ENCODE measurements at places on chromosomes 12 and 14. TPM values are rescaled to one million over a fixed set of nuclear protein-coding genes. Genes with fewer than 3 reads are reported as not detected.

GRCh38 chr12:130577351-130577750 lies 138.7 kb downstream of the RIMBP2 start:
- no peak for DNase-seq

Gene SMOC1
- total RNA-seq = not detected

GRCh38 chr12:101299346-101299745 lies 19.4 kb downstream of the UTP20 start:
- DNase-seq = no peak

- DNase-seq = no peak
Observed at GRCh38 chr12:112025808-112026375, 12.7 kb downstream of the ERP29 start.

DNA sequence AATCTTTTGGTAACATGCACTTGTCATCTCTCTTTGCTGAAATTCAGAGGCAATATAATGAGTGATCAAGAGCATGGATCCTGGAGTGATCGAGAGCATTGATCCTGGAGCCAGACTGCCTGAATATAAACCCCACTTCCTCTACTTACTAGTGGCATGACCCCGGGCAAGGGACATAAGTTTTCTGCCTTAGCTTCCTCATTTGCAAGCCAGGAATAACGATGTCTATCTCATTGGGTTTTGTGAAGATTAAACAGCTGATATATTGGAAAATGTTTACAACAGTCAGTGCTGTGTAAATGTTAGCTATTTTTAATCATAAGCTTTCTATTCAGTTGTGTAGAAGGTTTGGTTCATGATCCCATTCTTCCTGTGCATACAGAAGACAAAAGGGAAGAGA lies 2.4 kb upstream of the CSRNP2 start:
- DNase-seq = no peak

Gene CCDC184
- not detected for total RNA-seq

GRCh38 chr12:105982022-105982421 lies 156.7 kb downstream of the NUAK1 start:
- DNase-seq = no peak

Gene KCNK13
- not detected for total RNA-seq

GRCh38 chr12:2108975-2109671 lies 56.3 kb downstream of the CACNA1C start:
- DNase-seq = no peak

Gene MYH6
- not detected for total RNA-seq

- DNase-seq = no peak
Observed at GRCh38 chr12:1176191-1176590, 185.2 kb downstream of the ERC1 start.

- DNase-seq = no peak
Observed at GRCh38 chr12:130984183-130985058, 30.7 kb downstream of the ADGRD1 start.

GRCh38 chr12:124036657-124037109 lies 63.7 kb downstream of the ZNF664 start:
- DNase-seq = peak; percentile 59
